GM12891 (cell line): ENCODE measurements at places on chromosomes 1 and 21.
A peak's percentile ranks its signal among the peaks of the same experiment; 100 is the strongest.

DNA sequence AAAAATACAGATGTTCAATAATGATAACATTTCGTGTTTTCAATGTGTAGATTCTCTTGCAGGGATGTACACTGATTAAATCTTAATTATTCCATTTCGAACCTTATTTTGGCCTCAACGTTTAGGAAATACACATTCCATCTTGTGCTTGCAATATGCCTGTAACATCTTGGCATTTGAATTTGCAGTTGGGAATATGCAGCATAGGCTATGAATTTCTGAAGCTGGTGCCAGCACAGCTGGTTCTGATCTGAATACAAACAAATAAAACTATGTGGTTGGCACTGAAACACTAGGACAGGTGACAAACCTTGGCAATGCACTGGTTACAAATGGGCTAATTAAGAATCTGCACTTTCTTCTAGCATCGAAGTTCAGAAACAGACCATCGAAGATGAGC, 108.4 kb downstream of the ERG start:
- no peak for DNase-seq

DNA sequence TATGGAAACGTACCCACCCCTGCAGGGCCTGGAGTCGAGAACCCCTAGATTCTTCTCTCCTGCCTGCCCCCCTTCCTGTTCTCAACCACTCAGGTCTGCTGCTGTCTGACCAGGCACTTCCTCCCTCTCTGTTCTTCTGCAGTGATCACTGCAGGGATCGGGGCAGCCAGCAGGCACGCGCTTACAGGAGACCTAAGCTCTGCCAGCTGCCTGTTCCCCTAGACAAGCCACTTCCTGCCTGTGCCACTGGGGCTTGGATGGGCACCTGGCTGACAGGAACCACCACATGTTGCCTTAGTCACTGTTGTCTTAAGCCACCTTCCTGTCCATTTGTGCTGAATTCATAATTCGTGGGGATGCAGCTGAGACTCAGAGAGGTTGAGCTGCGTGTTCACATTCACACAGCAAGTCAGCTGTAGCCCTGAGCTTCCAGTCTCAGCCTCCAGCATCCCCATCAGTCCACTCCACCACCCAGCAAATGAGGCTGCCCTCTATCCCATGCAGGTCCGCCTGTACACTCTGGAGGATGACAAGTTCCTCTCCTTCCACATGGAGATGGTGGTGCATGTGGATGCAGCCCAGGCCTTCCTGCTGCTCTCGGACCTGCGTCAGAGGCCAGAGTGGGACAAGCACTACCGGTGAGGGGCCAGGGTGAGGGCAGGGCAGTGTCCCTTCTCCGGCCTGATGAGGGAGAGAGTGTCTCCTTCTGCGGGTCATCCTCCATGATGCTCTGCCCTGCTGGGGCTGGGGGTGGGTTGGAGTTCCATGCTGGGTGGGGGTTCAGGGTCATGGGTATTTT, 18.6 kb downstream of the FAM151A start:
- no peak for DNase-seq

GRCh38 chr1:10704368-10704882, 92.0 kb downstream of the CASZ1 start:
- no peak for DNase-seq

GRCh38 chr1:112264010-112264409, 132.0 kb upstream of the CTTNBP2NL start:
- no peak for DNase-seq

GRCh38 chr1:12597792-12598191, 20.2 kb downstream of the DHRS3 start:
- no peak for DNase-seq

DNA sequence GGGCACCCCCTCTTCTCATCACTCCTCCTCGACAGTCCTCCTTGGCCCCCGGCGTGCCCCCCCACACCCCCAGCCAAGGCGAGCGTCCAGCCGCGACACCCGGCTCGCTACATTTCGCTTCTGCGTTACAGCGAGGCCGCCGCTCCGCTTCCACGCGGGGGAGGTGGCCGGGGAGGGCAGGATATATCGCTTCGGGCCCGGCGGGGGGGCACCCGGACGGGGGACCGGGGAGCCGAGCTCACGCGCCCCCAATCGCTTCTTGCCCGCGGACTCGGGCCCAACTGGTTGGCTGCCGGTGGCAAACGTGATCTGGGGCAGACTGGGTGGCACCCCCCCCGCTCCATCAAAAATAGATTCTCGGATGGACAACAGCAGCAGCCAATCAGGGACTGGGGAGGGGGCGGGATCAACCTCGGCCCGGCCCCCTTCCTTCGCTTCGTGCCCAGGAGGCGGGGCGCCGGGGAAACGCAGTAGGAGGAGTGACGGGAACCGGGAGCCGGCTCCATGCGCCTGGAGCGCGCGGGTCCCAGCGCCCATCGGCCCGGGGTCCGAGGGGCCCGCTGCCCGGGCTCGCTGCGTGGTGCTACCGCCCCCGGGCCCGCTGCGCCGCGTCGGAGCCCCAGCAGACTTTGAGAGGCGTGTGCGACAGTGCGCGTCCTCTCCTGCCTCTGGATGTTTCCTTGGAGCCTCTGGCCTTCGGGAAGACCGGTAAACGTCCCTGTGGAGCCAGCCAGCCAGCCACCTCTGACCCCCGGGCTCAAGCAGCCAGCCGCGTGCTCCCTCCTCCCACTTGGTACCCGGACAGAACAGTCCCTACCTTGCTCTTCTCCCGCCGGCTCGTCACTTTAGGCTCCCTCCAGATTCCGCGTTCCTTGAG, at the start of gene SLC41A1:
Gene SLC41A1, minus strand, starts transcription at position 321 of the 877 bp plus-strand sequence. CDS start 2,757 bp downstream, outside the sequence.
- peak; percentile 75 for DNase-seq

DNA sequence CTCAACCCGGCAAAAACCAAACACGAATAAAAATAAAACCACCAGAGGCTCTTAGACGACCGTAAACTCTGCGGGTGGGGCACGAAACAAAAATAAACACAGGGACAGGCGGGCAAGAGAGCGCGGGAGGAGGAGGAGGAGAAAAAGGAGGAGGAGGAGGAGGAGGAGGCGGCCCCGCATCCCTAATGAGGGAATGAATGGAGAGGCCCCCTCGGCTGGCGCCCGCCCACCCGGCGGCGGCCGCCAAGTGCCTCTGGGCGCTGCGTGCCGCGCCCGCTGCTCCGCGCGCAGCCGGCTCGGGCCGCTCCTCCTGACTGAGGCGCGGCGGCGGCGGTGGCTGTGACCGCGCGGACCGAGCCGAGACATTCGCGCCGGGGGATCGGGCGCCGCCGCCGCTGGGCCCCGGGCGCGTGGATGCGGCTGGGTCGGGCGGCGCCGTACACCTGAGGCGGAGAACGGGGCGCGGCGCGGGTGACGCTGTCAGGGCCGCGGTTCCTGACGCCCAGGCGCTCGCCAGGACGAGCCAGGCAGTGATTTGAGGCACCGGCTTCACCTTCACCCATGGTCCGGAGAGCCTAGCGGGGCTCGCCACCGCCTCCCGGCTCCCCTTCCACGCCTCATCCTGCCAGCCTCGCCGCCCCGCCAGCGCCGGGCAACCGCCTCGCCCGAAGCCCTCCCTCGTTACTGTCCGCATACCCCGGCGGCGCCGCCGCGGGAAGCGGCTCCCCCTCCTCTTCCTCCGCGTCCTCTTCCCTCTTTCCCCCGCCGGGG, at the start of gene MARK1:
Gene MARK1, plus strand, starts transcription at position 229 of the 771 bp plus-strand sequence. CDS start 687 bp downstream, outside the sequence.
- DNase-seq: peak; percentile 43

- DNase-seq: no peak
These were observed 30.2 kb downstream of the RABGAP1L start for GRCh38 chr1:174189428-174190062.

GRCh38 chr1:74199504-74199903, 1.5 kb downstream of the FPGT start:
- no peak for DNase-seq

GRCh38 chr1:154176337-154176736, 15.6 kb downstream of the TPM3 start:
- no peak for DNase-seq

DNA sequence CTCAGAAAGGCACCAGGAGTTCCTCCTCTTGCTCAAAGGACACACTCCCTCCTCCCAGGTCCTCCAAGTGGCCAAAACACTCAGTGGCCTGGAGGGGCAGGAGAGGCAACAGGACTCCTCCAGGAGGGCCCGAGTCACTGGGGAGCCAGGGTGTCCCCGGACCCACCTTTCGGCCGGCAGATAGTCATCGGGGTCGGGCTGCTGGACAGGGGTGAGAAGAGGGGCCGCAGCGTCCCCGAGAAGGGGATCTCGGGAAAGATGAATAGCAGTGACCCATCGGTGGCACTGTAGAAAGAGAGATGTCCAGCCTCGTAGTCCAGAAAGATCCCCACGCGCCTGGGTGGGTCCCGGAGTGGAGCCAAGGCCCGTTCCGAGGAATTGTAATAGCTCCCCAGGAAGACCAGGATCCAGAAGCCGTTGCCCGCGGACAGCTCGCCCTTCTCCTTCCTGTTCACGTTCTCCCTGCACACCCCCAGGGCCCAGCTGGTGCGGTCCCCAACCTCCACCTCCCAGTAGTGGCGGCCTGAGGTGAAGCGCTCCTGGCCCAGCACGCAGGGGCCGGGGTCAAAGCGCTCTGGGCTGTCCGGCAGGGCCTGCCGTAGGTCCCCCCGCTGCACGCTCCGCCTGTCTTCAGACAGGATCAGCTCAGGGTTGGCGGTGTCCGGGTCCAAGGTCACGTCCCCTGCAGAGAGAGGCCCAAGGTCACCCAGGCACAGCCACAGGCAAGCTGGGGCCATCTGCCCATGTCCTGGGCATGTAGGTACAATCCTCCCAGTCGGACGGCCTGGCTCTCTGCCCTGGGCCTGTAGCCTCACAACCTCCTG, 11.9 kb downstream of the TRIM11 start:
- DNase-seq: no peak

GRCh38 chr21:46081022-46081861, 16.7 kb upstream of the COL6A2 start:
- DNase-seq: no peak

- DNase-seq: no peak
These were observed 294.1 kb upstream of the VAMP3 start for GRCh38 chr1:7476861-7477547.

GRCh38 chr1:228219962-228220780, 12.3 kb downstream of the OBSCN start:
- no peak for DNase-seq

GRCh38 chr1:78038071-78038470, 7.7 kb upstream of the GIPC2 start:
- no peak for DNase-seq

DNA sequence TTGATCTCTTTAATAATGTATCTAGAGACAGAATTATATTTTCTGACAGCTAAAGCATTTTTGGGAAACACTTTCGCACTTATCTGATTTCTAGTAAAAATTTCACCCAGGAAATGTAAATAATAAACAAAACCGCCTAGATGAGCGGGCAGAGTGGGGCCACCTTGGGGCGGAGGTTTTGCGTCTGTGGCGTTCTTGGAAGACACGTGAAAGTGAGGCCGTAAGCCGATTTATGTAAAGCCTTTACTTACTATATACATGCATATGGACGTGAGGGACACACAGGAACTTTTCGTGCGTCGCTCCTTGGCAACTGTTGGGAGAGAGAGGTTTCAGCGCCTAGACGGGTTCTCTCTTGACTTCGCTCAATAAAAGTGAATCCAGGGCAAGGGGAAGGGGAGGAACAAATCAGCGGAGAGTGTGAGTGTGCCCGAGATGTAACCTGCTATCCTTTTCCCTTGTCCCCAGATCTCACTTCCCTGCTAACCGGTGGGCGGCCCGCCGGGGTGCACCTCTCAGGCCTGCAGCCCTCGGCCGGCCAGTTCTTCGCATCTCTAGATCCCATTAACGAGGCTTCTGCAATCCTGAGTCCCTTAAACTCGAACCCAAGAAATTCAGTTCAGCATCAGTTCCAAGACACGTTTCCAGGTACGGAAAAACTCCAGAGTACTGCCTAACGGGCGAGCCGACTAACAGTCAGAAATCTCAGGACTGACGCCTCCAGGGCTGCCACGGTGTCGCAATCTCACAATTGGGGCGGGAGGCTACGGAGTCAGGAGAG, 1.7 kb downstream of the HLX start:
- no peak for DNase-seq

DNA sequence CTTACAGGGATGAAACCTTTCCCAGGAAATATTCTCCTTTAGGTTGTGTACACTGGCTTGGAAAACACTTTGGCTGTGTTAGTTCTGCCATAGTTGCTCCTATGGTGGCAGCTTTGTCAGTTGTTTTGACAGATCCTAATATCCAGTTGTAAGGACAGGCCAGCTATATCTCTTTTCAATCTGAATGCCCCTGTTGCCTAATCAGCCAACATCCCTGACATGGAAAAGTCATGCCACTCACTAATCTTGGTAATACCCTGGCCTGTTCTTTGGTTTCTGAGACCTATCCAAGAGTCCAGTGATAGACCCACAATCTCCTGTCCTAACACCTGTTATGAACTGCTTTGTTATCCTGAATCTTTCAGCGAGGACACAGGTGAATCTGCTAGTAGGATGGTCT, 148.8 kb downstream of the MRPL39 start:
- DNase-seq: no peak

- DNase-seq: no peak
These were observed 68.0 kb upstream of the CYP2J2 start for GRCh38 chr1:59994302-59995198.

- DNase-seq: peak; percentile 60
These were observed 11.5 kb upstream of the KCNAB2 start for GRCh38 chr1:6033986-6034749.

DNA sequence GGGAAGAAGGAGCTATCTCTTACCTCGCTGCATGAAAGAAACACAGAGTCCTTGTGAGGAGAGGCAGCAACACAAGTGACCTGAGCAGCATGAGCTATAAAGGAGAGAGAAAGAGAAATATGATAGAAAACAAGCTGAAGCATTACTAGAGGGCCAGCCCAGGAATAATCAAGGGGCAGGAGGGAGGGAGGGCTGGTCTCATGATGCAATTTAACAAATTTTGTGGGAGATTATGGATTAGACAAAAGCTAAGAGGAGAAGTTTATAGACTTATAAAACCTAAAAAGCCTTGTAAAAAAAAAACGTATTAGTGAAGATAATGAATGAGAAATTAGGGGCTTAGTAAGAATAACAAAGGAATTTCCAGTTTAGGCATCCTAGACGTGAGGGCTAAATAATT, 5.0 kb downstream of the WDR77 start:
- no peak for DNase-seq

- DNase-seq: no peak
These were observed 59.5 kb downstream of the NTMT2 start for GRCh38 chr1:170205301-170205700.

DNA sequence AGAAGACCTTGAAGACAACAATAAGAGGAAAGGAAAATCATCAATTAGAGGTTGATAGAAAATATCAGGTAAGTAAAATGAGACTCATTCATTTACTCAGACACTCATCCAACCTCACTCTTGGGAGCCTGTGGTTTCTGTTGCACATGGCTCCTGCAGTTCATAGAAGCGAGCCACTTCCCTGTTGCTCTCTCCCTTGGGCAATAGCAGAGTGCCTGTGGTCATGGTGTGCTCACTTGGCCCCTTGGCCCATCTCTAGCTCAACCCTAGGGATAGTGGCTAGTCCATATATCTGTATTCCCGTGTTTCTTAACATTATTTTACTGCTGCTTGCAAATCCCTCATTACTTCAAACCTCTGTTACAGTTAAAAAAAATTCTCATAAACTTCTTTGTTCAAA, 368.6 kb downstream of the PTPRC start:
- no peak for DNase-seq

DNA sequence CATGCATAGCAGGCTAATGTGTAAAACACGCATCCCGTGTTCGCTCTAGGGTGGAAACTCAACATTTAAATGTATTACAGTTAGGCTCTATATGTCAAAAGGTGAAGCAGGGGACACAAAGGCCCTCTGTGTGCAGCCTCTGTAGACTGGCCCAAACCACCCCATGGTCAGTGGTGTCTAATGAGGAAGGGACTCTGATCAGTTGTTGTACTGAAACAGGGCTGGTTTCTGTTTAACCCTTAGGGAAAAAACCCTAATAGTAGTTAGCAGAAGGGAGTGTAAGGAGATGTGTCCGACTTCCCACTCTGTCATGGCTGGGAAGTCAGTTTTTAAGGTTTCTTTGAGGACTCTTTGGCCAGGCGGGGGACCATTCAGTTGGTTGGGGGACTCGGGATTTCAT, 21.5 kb upstream of the CD2 start:
- no peak for DNase-seq
